Substantia nigra (tissue), 51 donors: ENCODE measurements at places on chromosomes 7 and 10.

GRCh38 chr7:128104108-128104742, 73.0 kb upstream of the LRRC4 start:
- no peak for DNase-seq

GRCh38 chr10:33664070-33664469, 329.6 kb upstream of the NRP1 start:
- DNase-seq = no peak

- DNase-seq = no peak
Measured at GRCh38 chr7:98287486-98287959, 6.0 kb downstream of the BRI3 start.

- no peak for DNase-seq
Measured at GRCh38 chr10:50550291-50550839, 73.4 kb downstream of the SGMS1 start.

GRCh38 chr10:32970910-32971309, 12.9 kb upstream of the ITGB1 start:
- no peak for DNase-seq

GRCh38 chr10:3411044-3411443, 238.5 kb upstream of the PITRM1 start:
- DNase-seq = no peak

GRCh38 chr7:47685151-47685550, 103.2 kb upstream of the TNS3 start:
- DNase-seq = no peak

GRCh38 chr10:50231515-50232260, 19.6 kb downstream of the ASAH2 start:
- DNase-seq = no peak

GRCh38 chr10:107553470-107553869, 389.0 kb upstream of the SORCS1 start:
- no peak for DNase-seq
